ENCODE measurements at places on chromosomes 1 and 21.

DNA sequence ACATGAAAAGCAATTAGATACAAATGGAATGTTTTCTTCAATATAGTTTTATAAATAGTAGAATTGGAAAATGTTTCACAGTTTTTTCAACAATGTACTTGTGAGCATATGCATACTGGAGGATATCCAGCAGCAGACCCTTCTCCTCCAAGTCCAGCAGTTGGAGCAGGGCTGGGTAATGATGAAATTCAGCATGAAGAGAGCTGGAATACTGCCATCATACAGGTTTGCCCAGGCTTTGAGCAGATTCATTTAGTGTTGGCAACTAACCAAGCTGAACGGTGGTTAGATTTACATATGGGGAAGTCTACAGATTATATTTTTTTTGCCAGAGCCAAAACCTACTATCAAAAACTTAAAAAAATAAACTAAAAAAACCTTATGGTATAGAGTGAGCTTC, 38.3 kb downstream of the WDR3 start:
- no peak for DNase-seq

- DNase-seq: no peak
Observed at GRCh38 chr1:162497104-162497722, 405 bp upstream of the UHMK1 start.

GRCh38 chr1:25626018-25626417, 9.4 kb downstream of the MAN1C1 start:
- no peak for DNase-seq

- DNase-seq: peak; percentile 84
Observed at GRCh38 chr1:203320591-203321272, 15.4 kb downstream of the BTG2 start.

- DNase-seq: no peak
Observed at GRCh38 chr1:185108321-185108720, 48.4 kb downstream of the TRMT1L start.
